ENCODE measurements at places on chromosomes 7 and 10.

DNA sequence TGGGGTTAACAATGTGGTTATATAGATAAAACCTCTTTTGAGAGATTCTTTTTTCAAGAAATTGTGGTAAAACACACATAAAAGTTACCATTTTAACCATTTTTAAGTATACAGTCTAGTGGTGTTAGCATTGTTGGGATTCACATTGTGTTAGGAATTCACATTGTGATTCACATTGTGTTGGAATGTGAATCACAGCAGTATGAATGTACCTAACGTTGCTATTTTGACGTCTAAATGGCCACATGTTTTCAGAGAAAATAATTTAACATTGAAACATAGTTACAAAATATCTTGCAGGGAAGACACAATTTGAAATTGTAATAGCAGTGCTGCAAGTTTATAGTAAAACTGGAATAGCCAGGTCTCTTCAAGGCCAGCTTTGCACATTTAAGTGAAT lies 129.0 kb downstream of the BICC1 start:
- DNase-seq = no peak

GRCh38 chr7:22633286-22633953 lies 93.6 kb upstream of the IL6 start:
- no peak for DNase-seq

DNA sequence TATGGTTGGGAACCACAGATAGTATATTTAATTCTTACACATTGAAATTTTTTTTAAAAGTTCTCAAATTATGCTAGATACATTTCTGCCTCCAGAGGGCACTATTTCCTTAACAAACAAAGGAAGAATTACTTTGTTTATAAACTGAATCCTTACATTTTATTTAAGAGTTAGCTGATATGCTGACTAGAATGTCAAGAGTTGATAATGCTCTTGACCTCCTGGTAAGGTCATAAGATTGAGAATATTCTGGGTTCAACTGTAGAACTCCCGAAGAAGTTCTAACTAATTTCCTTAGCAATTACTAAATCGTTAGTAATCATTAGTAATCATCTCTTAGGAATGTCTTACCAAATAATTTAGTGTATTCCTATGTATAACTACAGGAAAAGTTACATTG lies 95.3 kb upstream of the CYP26C1 start:
- DNase-seq = no peak

- DNase-seq = no peak
These were observed 120.6 kb downstream of the REEP3 start for GRCh38 chr10:63641799-63642198.

Data from activated CD8-positive, alpha-beta T cell treated with anti-CD3 and anti-CD28 coated beads for 36 hours (primary cell).